NCI-H1048 (cell line): ENCODE measurements at places on chromosomes 13 and 19.

GRCh38 chr13:44249431-44249836, 124.2 kb upstream of the SERP2 start:
- DNase-seq = no peak

DNA sequence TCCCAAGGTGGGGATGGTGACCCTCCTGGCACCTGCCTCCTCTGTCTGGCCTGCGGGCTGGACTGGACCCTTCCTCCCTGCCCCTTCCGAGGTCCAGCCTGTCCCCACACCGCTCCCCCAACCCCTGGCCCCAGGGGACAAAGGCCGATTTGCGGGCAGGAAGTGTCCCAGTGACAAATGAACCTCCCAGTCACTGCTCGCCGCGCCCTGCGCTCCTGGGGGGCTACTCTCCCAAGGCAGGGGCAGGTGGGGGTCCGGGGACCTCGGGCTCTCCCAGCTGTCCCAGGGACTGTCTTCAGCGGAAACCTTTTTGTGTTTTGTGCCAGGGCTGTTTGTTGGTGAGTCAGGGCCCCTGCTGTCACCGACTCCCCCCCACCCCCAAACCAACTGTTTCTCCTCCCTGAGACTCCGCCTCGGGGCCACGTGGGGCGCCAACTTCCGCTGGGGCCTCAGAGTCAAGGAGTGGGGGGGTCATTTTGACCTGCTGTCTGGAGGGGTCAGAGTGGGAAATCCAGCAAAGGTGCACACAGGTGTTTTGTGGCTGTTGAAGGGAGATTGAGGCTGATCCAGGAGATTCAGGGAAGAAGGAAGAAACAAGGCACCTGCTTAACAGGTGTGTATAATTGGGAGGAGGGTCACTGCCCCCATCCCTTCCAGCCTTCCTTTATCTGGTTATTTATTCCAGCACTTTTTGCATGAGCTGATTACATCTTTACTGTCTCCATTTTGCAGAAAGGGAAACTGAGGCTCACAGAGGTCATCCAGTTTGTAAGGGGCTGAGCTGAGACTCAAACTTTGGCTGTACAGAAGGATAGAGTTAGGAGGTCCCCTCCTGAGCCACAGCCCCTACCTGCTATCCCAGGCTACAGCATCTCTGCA, 831 bp downstream of the PGPEP1 start:
- no peak for DNase-seq

- no peak for DNase-seq
Measured at GRCh38 chr19:19185853-19186740, 5.9 kb downstream of the BORCS8 start.

DNA sequence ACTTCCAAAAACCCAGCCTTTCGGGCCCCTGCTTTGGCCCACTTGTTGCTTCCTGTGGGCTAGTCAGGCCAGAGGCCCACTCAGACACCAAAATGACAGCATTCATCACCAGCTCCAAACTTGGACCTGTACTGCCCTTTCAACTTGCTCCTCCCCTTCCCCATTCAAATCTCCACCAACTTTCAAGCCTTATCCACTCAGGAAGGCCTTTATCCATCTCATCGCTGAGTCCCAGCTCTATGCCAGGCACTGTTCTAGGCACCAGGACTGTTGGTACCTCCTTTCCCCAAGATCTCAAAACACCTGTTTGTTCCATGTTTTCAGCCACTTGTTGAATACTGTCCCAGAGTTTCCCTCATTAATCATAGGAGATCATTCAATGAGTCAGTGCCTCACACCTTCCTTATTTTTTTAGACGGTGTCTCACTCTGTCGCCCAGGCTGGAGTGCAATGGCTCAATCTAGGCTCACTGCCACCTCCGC, 1011.4 kb downstream of the UQCRFS1 start:
- no peak for DNase-seq

GRCh38 chr19:17831419-17831888, 10.1 kb upstream of the INSL3 start:
- DNase-seq = no peak

DNA sequence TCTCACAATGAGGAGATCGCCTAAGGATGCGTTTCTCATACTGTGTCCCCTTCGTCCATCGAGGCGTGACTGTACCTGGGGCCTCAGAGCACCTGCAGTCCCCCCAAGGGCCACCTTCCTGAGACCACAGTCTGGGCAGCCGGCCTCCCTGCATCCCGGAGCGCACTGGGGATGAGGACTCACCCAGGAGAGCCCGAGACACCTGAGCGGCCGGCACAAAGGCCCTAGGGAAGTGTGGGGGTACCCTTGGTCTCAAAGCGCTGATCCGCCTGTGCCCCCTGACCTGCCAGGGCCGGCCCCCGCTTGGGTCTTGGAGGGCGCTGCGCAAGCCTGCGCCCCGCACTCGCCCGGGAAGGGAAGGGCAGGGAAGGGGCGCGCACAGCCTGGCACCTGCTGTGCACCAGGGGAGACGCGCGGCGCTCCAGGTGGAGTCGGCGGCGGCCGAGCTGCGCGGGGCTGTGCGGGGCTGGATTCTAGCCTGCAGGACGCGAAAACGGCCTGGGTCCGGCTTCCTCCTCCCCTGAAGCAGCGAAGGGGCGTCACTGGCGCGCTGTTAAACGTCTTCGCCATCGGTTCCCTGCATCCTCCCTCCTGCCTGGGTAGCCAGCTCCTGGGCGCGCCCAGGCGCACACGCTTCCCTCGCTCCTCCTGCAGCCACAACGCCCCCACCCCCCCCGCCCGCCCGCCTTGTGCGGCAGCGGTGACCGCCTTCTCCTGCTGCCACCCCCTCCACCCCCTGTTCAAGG, 13.6 kb upstream of the USP29 start:
- no peak for DNase-seq

- DNase-seq = no peak
Measured at GRCh38 chr13:112900226-112900600, 68.8 kb upstream of the MCF2L start.

GRCh38 chr19:48319647-48320541, 5.5 kb upstream of the EMP3 start:
- peak; percentile 17 for DNase-seq

DNA sequence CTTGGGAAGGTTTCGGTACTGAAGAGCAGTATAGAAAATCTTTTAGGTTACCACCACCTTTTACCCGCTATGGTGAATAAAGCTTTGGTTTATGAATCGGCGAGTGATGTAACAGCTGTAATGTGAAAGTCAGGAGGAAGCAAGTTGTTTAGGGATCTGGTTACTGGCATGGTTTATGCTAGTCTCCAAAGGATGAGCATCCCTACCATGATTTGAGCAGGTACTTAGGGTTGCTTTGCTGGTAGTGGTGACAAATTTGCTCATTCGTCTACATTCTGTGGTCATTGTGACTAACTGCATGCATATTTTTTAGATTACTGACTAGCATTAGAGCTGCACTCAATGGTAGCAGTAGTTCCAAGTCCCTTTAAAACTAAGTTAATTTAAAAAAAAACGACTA, 104.1 kb downstream of the FRY start:
- no peak for DNase-seq

- DNase-seq = no peak
Measured at GRCh38 chr13:40271271-40271885, 395.1 kb downstream of the FOXO1 start.

- no peak for DNase-seq
Measured at GRCh38 chr19:13115936-13116281, 631 bp downstream of the TRMT1 start.

GRCh38 chr19:51703575-51704515, 10.7 kb downstream of the SPACA6 start:
- DNase-seq = peak; percentile 83

DNA sequence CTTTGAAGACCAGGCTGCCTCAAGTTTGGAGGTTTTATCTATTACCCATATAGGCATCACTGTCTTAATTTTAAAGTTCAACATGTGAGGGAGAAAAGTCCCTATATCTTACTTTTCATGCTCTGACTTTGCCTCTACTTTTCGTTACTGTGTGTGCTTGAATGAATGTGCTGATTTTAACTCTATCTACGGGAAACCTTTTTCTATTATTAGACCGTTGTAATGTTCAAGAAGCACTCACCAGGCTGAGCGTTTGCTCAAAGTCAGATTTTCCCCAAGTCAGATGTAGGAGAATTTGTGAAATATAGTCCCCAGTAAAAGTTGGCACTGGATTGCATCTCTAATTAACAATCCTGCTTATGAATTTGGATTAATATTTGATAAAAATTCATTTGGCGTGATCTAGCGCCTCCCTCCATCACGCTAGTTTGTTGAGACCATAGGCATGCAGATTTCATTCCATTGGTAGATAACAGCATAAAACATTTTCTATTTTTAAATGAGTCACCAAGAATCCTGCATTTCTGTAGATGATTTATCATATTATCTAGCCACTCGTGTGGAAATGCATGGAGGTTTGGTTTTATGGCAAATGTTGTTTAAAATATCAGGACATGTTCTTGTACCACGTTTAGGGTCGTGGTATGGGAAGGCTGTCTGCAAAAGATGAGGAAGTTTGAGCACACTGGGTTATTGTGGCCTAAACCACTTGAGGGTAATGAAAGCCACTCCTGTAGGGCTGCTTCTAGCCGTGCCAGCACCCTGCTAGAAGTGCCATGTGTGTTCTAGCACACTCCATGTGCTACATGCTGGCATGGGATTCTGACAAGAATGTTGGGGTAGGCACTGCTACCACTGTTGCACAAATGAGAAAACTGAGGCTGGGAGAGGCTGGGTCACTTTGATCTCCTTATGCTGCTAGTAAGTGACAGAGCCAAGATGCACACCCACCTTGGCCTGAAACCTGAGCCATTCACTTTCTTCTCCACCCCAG, 179.4 kb downstream of the FGF9 start:
- DNase-seq = no peak

- DNase-seq = no peak
Measured at GRCh38 chr19:13526552-13526951, 20.3 kb upstream of the CACNA1A start.

DNA sequence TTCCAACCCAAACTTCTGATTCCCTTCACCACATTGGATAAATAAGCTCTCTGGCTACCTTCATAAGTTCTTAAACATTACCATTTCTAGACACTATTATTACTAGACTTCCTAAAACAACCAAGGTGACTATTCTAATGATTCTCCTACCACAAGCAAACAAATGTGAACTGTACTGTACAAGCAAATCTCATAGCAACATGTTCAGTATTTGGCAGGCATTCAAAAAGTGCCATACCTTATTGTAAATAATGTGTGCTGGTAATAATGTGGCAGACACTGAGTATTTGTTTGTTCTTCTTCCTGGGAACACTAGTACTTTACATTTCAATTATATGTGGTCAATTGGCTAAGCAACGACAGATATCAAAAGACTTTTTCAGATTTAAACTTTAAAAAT, 986.0 kb upstream of the SPRY2 start:
- no peak for DNase-seq

- DNase-seq = no peak
Measured at GRCh38 chr19:34847393-34847792, 74.4 kb upstream of the ZNF599 start.

DNA sequence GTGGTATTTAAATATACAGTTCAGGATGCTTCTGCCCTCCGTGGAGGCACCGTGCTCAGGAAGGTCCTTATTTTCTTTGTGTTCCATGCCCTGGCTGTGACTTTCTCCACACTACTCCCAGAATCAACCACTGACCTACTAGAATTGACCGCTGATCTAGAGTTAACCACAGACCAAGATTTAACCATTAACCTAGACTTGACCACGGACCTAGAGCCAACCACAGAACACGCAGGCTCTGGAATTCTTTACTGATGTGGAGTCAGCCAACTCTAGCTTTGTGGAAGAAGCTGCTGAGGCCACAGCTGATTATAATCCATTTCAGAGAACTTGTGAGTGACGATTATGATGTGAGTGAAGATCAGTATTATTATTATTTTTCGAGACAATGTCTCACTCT, 18.0 kb downstream of the GTF2F2 start:
- DNase-seq = no peak

GRCh38 chr13:34730961-34731360, 211.1 kb upstream of the NBEA start:
- no peak for DNase-seq

GRCh38 chr19:18446811-18447359, 9.0 kb upstream of the ISYNA1 start:
- no peak for DNase-seq

DNA sequence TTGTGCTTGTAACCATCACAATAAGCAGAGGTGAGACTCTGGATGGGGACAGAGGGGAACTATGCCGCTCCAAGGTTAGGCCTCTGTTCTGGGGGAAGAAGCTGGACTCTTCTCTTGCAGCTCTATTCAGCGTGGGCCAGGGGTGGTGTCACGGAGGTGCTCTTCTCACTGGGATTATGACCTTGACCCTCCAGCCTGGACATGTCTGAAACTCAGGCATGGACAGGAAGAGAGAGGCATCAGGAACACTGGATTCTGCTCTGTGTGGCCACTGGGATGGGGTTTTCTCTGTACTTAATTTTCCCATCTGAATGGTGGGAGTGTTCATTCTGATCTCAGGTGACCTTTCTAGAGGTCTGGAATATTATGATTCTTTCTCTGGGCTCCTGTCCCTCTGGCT, 7.6 kb downstream of the MEGF8 start:
- no peak for DNase-seq

DNA sequence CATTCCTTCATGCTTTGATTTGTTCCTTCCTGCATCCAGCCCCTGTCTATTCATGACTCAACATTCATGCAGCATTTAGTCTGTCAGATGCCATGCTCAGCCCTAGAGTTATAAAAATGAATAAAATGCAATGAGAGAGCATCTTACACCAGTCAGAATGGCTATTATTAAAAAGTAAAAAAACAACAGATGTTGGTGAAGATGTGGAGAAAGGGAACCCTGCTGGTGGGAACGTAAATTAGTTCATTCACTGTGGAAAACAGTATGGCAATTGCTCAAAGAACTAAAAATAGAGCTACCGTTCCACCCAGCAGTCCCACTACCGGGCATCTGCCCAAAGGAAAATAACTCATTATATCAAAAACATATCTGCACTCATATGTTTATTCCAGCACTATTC, 70.0 kb upstream of the GTF3A start:
- DNase-seq = no peak

GRCh38 chr13:102999499-102999898, 66.7 kb downstream of the SLC10A2 start:
- DNase-seq = no peak

GRCh38 chr19:33440682-33441081, 67.2 kb downstream of the CEBPG start:
- no peak for DNase-seq

- no peak for DNase-seq
Measured at GRCh38 chr13:103528437-103528836, 462.2 kb upstream of the SLC10A2 start.
